ENCODE measurements at places on chromosomes 3 and 15. TPM values are rescaled to one million over a fixed set of nuclear protein-coding genes. Genes with fewer than 3 reads are reported as not detected.

GRCh38 chr15:49330166-49330565 is 92.9 kb upstream of the FGF7 start:
- H3K27me3 ChIP-seq: no peaks in the 10 kb centered on the region
- DNase-seq: no peak
- H3K36me3 ChIP-seq: no peaks in the 10 kb centered on the region
- H3K27ac ChIP-seq: no peak overlapping the region
- H3K4me1 ChIP-seq: no peaks in the 10 kb centered on the region

DNA sequence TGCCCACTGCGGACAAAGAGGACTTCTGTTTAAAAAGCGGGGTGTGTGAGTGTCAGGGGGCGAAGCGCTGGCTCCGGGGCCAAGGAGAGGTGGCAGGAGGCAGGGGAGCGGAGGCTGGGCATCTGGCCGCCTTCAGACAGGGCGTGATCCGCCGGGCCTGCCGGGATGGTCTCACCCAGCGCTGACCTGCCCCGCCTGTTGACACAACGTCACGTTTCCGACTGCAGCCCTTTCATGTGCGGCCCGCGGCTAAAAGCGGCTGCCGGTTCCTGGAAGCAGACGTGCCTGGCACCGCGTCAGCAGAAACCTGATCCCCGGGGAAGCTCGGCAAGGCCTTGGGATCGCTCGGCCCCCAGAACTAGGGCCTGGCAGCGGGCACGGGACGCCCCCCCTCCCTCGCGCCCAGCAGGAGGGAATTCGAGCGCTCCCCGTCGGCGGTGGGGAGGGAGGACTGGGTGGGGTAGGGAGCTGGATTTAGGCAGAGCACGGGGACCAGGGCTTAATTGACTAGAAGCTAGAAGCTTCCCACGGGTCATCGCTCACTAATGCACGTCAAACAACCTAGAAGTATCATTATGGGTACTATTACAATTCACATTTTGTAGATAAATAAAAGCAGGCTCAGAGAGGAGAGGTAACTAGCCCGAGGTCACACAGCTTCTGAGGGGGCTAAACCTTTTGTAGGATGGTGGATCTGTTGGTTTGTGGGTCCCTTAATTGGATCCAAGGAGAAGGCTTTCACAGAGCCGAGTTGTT is 7.7 kb downstream of the BHLHE40 start:
- H3K4me3 ChIP-seq: peak overlapping the region; percentile 35
- DNase-seq: peak; percentile 97
- H3K4me1 ChIP-seq: peaks cover 80% of the 10 kb centered on the region
- H3K36me3 ChIP-seq: no peaks in the 10 kb centered on the region
- H3K27me3 ChIP-seq: no peaks in the 10 kb centered on the region

RHOV gene
- 0.31 TPM for polyA plus RNA-seq

DNA sequence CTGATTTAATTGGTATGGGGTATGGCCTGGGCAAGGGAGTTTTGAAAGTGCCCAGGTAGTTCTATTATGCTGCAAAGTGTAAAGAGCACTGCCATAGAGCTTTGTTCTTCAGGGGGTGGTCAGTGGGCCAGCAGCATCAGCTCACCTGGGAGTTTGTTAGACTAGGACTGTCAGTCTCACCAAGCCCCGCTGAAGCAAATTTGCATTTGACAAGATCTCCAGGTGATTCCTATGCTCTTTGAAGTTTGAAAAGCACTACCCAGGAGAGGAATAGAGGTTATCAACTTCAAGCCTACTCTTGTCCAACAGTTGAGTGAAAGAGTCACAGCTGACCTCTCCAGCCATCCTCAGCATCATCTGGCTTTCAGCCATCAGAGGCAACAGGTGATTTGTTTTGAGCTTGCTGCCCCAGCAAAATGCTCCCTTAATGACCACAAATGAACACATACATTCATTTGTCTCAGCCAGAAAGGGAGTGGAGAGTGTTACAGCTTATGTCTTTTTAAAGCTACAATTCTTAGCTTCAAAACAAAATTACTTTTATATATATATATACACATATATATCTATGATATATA is 8.0 kb downstream of the ZSCAN2 start:
- H3K36me3 ChIP-seq: no peaks in the 10 kb centered on the region
- no peak overlapping the region for H3K4me3 ChIP-seq

GRCh38 chr3:140509534-140509933 is 168.3 kb upstream of the TRIM42 start:
- no peaks in the 10 kb centered on the region for H3K4me1 ChIP-seq
- no peak overlapping the region for H3K27ac ChIP-seq
- no peaks in the 10 kb centered on the region for H3K36me3 ChIP-seq

DNA sequence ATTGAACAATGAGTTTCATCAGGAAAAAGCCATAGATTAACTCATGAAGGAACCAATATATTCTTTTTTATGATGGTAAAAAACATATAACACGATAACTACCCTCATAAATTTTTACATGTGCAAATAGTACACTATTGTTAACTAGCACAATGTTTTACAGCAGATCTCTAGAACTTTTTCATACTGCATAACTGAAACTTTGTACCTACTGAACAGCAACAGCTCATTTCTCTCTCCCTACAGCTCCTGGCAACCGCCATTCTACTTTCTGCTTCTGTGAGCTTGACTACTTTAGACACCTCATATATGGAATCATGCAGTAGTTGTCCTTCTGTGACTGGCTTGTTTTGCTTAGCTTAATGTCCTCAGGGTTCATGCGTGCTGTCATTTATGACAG is 235.4 kb downstream of the NFKBIZ start:
- no peaks in the 10 kb centered on the region for H3K36me3 ChIP-seq
- no peak overlapping the region for H3K4me3 ChIP-seq
- no peak overlapping the region for H3K27ac ChIP-seq
- no peaks in the 10 kb centered on the region for H3K27me3 ChIP-seq
- H3K4me1 ChIP-seq: no peaks in the 10 kb centered on the region
- no peak for DNase-seq

IGDCC3 gene
- polyA plus RNA-seq: 10.3 TPM

DNA sequence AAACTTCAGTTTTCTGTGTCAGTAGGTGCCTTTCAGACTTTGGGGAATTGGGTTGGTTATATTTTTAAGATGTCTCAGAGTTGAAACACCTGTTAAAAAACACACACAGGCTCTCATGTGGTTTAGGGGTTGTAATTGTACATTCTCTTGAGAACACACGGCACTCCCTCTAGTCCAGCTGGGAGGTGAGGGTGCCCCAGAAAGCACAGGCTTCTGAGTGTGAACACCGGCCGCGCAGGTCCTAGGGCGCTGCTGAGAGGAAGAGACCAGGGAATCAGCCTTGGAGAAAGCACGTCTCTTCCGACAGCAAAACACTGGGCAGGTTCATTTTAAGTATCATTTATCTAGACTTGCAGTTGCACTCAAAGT is 68.0 kb upstream of the RPL35A start:
- peaks cover 48% of the 10 kb centered on the region for H3K36me3 ChIP-seq
- H3K4me3 ChIP-seq: no peak overlapping the region
- DNase-seq: no peak
- peaks cover 3% of the 10 kb centered on the region for H3K4me1 ChIP-seq
- H3K27me3 ChIP-seq: no peaks in the 10 kb centered on the region

DNA sequence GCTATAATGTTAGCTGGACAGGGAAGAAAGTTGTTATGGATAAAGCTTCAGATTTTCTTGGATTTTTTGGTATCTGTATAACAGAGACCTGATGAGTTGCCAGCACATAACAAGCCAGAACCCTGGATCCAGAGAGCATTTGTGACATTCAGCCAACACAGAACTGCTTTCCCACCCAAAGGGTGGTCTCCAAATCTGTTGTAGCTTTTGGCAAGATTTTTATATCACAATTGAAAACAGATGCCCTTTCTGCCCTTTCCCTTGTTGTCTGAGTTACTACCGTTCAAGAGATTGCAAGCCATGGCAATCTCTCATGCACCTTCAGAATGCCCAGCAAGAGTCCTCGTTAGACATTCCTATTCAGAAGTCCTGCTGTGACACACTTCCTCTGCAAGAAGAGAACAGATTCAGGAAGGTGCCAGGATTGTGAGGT is 107.6 kb upstream of the FGF7 start:
- peaks cover 11% of the 10 kb centered on the region for H3K4me1 ChIP-seq
- H3K4me3 ChIP-seq: no peak overlapping the region
- no peaks in the 10 kb centered on the region for H3K27me3 ChIP-seq
- peaks cover 18% of the 10 kb centered on the region for H3K36me3 ChIP-seq
- no peak for DNase-seq

GRCh38 chr3:126378341-126378751 is 16.4 kb upstream of the CFAP100 start:
- H3K27ac ChIP-seq: no peak overlapping the region
- H3K36me3 ChIP-seq: no peaks in the 10 kb centered on the region
- no peak for DNase-seq
- no peaks in the 10 kb centered on the region for H3K27me3 ChIP-seq
- H3K4me3 ChIP-seq: no peak overlapping the region
- peaks cover 5% of the 10 kb centered on the region for H3K4me1 ChIP-seq

NEIL1 gene
- 36.9 TPM for polyA plus RNA-seq

DNA sequence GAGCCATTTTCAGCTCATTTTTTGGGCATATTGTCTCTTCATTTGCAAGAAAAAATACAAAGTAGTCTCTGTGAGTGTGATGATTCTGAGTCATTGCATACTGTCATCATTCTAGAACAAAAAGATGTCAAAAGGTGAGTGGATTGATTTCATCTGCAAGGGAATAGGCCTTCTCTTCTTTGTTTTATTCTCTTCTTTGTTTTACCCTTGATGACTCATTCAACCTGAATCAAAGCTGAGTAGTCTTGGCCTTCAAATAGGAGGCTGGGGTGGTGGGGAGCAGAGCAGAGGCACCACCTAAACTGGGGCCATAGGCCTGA is 25.4 kb downstream of the CYP19A1 start:
- no peak for DNase-seq
- no peak overlapping the region for H3K4me3 ChIP-seq
- no peaks in the 10 kb centered on the region for H3K36me3 ChIP-seq
- H3K4me1 ChIP-seq: peaks cover 18% of the 10 kb centered on the region
- no peaks in the 10 kb centered on the region for H3K27me3 ChIP-seq

ITGA11 gene
- polyA plus RNA-seq: 1.5 TPM

GRCh38 chr3:171126478-171127209 is 100.1 kb upstream of the SLC2A2 start:
- H3K4me1 ChIP-seq: no peaks in the 10 kb centered on the region
- no peaks in the 10 kb centered on the region for H3K27me3 ChIP-seq
- H3K36me3 ChIP-seq: peaks cover 11% of the 10 kb centered on the region
- DNase-seq: no peak

DNA sequence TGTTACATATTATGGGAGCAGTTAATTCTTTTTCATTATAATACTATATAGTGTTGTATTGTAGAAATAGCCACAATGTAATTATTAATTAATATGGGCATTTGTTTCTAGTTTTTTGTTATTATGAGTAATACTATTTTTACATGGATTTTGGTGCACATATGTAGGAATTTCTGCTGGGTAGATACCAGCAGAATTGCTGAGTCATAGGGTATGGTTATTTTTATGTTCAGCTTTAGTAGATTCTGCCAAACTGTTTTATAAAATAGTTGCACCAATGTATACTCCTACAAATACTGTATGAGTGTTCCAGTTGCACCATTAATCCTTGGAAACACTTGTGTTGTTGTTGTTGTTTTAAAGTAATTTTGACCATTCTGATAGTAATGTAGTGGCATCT is 91.5 kb downstream of the SH3GL3 start:
- no peak for DNase-seq
- no peak overlapping the region for H3K4me3 ChIP-seq
- H3K27me3 ChIP-seq: no peaks in the 10 kb centered on the region
- H3K27ac ChIP-seq: no peak overlapping the region

GRCh38 chr3:56885453-56885852 is 83.7 kb upstream of the ARHGEF3 start:
- no peak overlapping the region for H3K4me3 ChIP-seq
- H3K4me1 ChIP-seq: peaks cover 10% of the 10 kb centered on the region
- no peaks in the 10 kb centered on the region for H3K27me3 ChIP-seq
- no peak for DNase-seq

SLCO3A1 gene
- 11.5 TPM for polyA plus RNA-seq

- no peak overlapping the region for H3K4me3 ChIP-seq
- no peaks in the 10 kb centered on the region for H3K27me3 ChIP-seq
- no peaks in the 10 kb centered on the region for H3K36me3 ChIP-seq
These were observed 324.0 kb downstream of the GAP43 start for GRCh38 chr3:115947325-115947724.

ADGRG7 gene
- not detected for polyA plus RNA-seq

- no peaks in the 10 kb centered on the region for H3K36me3 ChIP-seq
- H3K27ac ChIP-seq: no peak overlapping the region
- no peak overlapping the region for H3K4me3 ChIP-seq
These were observed 13.9 kb downstream of the CLSTN2 start for GRCh38 chr3:139948898-139949297.

SPINT1 gene
- polyA plus RNA-seq: 69.2 TPM

DNA sequence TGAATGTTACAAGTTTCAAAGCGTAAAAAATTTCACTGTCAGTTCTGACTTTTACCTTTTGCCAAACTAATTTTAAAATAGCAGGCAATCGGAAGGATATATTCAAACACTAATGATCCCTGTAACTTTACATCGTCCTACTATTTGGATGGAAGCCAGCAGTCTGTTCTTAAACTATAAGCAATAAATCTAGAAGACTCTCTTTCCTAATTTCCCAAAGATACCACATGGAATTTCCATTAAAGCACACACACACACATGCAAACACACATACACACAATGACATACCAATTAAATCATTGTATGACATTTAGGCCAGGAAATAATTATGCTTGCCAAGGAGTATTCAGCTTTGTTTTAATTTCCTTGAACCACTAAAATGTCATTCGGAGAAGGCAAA is 32.0 kb downstream of the IL17RD start:
- H3K36me3 ChIP-seq: no peaks in the 10 kb centered on the region
- H3K27ac ChIP-seq: no peak overlapping the region
- H3K4me3 ChIP-seq: no peak overlapping the region
- H3K27me3 ChIP-seq: no peaks in the 10 kb centered on the region
- H3K4me1 ChIP-seq: no peaks in the 10 kb centered on the region

MED12L gene
- 0.66 TPM for polyA plus RNA-seq

DNA sequence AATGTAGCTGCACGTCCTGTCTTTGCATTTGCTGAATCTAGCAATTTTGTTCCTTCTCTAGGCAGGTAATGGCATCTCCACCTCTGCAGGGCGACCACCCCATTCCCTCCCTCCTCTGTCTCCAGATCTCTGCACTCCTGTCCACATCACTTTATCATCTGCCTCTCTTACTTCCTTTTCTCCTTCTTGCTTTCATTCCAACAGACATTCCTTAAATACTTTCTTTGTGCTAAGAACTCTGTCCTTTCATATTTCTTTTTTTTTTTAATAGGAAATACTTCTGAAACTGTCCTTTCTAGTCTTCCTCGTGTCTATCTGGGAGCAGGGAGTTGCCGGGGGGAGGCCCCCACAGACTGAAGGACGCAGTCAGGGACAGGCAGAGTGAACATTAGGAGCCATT is 7.2 kb downstream of the ITIH3 start:
- no peak overlapping the region for H3K4me3 ChIP-seq
- H3K36me3 ChIP-seq: no peaks in the 10 kb centered on the region
- no peaks in the 10 kb centered on the region for H3K27me3 ChIP-seq
- no peak for DNase-seq

CYP1A2 gene
- polyA plus RNA-seq: 0.39 TPM

CLDN18 gene
- polyA plus RNA-seq: 60.9 TPM

SMCO1 gene
- not detected for polyA plus RNA-seq

DNA sequence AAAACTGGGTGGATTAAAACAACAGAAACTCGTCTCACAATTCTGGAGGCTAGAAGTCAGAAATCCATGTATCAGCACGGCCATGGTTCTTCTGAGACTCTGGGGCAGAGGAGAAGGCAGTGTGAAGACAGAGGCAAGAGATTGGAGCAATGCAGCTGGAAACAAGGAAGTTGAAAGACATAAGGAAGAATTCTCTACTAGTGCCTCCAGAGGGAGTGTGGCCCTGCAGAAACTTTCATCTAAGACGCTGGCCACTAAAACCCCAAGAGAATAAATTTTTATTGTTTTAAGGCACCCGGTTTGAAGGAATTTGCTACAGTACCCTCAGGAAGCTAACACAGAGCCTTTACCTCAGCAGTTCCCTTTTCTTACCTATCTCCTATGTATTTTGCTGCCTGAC is 1012.2 kb upstream of the CADM2 start:
- H3K27ac ChIP-seq: no peak overlapping the region
- no peaks in the 10 kb centered on the region for H3K4me1 ChIP-seq
- no peaks in the 10 kb centered on the region for H3K36me3 ChIP-seq
- DNase-seq: no peak

Measured in left lung (tissue), 14 donors.